Activated CD8-positive, alpha-beta memory T cell treated with anti-CD3 and anti-CD28 coated beads for 4 hours (primary cell): ENCODE measurements at places on chromosomes 12 and 14.

- DNase-seq: no peak
Measured at GRCh38 chr14:104331871-104332605, 193.7 kb downstream of the KIF26A start.

GRCh38 chr14:89264196-89264800, 152.7 kb downstream of the FOXN3 start:
- no peak for DNase-seq

DNA sequence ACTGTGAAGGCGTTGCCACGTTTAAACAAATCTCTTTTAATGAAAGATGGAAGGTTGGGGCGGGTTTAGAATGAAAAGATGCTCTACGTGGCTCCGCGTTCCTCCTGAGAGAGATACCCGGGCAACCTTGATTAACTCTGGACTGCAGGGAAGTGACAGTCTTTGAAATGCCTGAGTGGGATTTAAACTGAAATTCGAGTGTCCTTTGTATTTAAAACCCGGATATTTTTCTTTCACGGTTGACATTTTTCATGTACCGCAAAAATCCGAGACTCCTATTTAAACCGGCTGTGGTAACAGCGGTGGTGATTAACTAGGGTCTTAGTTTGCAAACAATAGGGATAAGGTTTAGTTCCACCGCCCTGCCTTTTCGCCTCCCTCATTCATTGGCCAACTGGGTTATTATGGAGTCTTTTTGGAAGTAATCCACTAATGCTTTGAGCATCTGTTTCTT, 707 bp downstream of the G2E3 start:
- DNase-seq: no peak

- no peak for DNase-seq
Measured at GRCh38 chr12:81792666-81793065, 33.5 kb upstream of the PPFIA2 start.

- no peak for DNase-seq
Measured at GRCh38 chr12:100265732-100266584, 921 bp downstream of the DEPDC4 start.

DNA sequence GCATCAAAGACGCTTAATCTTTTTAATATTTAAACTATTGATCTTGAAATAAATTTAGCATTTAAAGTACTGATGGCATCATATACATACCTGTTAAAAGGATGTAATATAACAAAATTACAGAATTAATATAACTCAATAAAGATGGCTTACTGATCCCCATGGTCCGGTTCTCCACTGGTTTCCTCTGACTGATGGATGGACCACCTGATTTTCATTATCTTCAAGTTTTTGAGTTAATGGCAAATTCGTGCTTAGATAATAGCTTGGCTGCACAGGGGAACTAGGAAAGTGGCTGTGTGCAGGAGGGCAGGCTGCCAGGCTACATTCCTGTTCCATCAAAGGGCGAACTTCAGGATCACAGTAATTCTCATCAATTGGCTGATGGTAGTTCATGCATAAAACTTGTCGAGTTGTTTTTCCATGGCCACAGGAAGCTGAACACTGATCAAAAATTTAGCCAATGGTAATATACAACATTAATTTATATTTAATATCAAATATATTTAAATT, 123.9 kb downstream of the ADAMTS20 start:
- DNase-seq: no peak

DNA sequence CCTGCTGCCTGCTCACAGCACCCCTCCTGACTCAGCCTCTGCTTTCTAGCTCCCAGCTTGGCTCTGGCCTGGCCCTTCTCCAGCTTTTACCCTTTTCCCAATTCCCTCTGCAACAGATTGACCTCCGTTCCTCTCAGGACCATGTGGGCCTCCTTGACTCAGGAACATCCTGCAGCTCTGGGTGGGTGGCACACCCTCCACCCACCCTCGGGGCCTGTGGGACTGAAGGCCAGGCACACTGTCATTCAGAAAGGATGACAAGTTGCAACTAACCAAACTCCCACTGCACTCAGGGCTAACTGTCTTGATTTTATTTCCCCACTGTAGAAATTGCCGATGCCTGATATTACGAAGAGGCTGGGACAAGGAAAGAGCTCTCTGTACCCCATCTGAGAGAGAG, 59.4 kb downstream of the HELB start:
- DNase-seq: no peak

DNA sequence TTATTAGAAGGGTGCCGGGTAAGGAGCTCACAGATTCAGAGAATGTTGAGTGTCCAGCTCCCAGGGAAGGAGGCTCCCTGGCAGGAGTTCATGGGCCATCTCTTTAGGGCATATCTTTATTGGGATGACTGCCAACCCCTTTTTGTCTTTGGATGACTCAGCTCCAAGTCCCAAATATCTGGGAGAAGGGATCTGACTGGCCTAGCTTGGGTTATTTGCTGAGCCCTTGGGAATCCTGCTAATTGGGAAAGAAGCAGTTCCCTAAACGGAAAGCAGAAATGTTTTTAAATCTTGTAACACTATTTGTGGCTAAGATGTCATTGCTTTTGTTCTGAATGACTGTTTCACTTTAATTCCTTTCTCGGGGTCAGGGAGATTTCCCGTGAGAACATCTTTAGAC, 12.6 kb downstream of the DDX55 start:
- no peak for DNase-seq

GRCh38 chr12:3753544-3754284, 805 bp upstream of the CRACR2A start:
- no peak for DNase-seq

- DNase-seq: no peak
Measured at GRCh38 chr12:52521175-52521567, 977 bp upstream of the KRT5 start.

- DNase-seq: no peak
Measured at GRCh38 chr12:12986775-12987331, 13.2 kb downstream of the HEBP1 start.

DNA sequence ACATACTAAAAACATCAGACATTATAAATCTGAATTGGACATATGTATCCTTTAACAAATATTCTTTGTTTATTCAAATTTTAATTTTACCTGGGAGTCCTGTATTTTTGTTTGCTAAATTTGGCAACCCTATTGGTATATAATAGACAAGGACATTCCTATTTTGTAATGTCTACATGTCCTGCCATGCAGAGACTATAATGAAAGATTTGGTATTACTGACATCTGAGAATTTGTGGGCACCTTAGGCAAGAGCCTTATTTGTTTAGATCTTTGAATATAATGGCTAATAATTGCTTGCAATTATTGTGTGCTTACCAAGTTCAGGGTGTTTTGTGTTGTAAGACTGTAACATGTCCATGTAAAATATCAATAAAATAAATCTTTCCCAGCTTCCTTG, 334.4 kb downstream of the KCNH5 start:
- DNase-seq: no peak

- DNase-seq: no peak
Measured at GRCh38 chr12:78149459-78149858, 318.8 kb downstream of the NAV3 start.

DNA sequence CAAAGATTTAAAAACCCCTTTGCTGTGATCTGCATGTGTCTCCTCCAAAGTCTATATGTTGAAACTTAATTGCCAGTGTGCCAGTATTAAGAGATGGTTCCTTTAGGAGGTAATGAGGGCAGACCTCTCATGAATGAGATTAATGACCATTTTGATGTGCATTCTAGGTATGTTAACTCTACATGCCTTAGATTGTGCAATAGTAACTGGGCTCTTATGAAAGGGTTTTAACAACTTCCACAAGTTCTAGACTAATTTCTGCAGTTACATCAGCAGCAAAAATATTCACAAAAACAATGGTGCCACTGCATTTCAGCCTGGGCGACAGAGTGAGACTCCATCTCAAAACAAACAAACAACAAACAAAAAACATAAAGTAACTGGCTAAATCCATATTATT, 3.8 kb upstream of the TAS2R10 start:
- DNase-seq: no peak

GRCh38 chr12:116080415-116080814, 197.1 kb downstream of the MED13L start:
- DNase-seq: no peak

- DNase-seq: no peak
Measured at GRCh38 chr14:74364271-74364880, 16.1 kb downstream of the VRTN start.
